ENCODE measurements at places on chromosomes 5 and 9.

- no peak for DNase-seq
Measured at GRCh38 chr5:127876384-127876783, 173.2 kb downstream of the CCDC192 start.

- no peak for DNase-seq
Measured at GRCh38 chr9:119078015-119078414, 291.2 kb downstream of the BRINP1 start.

DNA sequence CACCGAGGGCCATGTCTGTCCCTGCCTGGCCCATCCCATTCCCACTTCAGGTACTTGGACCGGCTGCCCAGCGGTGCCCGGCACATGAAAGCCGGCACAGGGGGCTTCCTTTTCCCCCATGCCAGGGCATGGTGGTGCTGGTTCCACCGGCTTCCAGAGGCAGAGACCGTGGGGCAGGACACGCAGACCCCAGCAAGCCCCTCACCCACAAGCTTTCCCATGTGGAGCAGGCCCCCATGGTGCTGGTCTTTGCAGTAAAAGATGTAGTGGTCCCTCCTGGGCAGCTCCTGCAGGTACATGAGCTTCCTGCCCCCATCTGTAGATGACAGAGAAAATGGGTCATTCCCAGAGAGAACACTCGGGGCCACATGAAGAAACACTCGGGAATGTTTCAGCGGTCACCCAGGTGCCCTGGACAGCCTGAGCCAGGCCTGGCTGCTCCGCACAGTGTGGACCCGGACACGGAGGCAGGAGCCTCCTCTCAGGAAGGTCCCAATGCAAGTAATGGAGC lies 2.0 kb downstream of the OBP2B start:
- DNase-seq: no peak

GRCh38 chr5:160390787-160391696 lies 8.8 kb downstream of the FAM200C start:
- no peak for DNase-seq

GRCh38 chr5:4699592-4699991 lies 440.5 kb upstream of the ADAMTS16 start:
- no peak for DNase-seq

DNA sequence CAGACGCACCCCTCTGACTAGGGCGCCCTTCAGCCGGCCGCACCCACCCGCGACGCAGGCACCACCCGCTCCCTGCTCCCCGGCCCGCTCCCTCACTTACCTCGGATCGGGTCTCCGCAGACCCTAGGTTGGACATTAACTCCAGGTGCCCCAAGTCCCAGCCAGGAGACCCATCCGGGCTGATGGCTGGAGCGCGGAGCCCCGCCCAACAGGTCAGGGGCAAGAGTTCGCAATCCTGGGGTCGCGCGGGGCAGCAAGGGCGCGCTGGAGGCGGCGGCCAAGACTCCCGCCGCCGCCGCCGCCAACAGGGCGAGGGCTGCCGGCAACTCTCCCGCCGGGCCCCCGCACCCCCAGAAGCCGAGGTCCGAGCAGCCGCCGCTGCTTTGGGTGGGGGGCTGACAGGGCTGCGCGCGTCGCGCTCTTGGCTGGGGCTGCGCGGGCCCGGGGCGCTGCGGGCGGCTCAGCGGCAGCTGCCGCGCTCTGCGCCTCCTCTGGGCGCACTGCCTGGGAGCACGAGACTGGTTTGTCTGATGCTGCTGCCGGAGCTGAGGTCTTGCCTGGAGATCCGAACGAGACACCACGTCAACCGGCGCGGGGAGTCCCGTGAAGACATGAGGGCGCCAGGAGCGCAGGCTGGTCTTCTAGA lies at the start of gene GDNF:
GDNF (minus strand) TSS at position 635 of the 646 bp plus-strand sequence. CDS start 5,245 bp downstream, outside the sequence.
- DNase-seq: no peak

- DNase-seq: no peak
Measured at GRCh38 chr5:112923148-112923917, 1.3 kb upstream of the REEP5 start.

GRCh38 chr5:10509575-10509974 lies 54.3 kb upstream of the ANKRD33B start:
- DNase-seq: no peak

- DNase-seq: no peak
Measured at GRCh38 chr9:97243606-97244005, 63.9 kb upstream of the CCDC180 start.

DNA sequence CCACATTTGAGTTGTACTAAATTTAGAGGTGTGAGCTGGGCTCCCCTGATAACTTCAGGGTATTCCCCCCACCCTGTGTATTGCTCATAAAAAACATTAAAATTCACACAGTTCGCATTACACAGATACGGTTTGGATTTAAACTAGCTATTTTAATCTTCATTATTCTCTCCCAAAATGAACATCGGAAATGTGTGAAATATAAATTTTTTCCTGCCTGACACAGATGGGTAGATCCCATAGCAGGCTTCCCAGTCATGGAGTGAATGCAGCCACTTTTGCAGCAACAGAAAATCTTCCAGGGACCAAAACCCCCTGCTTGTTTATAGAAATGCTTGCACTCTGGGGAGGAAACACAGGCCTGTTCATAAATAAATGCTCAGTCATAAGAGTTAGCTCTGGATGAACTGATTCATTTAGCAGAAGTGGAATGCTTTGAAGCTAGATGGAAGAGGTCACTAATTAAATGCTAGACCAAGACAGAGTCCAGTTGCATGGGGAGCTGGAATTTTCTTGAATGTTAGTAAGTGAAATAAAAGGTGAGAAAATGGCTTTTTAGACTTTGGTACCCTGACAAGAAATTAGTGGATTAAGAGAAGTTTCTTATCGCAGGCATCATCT lies 115.6 kb downstream of the PDE8B start:
- no peak for DNase-seq

- DNase-seq: no peak
Measured at GRCh38 chr5:146310540-146310939, 28.1 kb upstream of the POU4F3 start.

- DNase-seq: no peak
Measured at GRCh38 chr9:76013809-76014208, 123.3 kb downstream of the PCSK5 start.

- no peak for DNase-seq
Measured at GRCh38 chr5:146313027-146313426, 25.6 kb upstream of the POU4F3 start.

DNA sequence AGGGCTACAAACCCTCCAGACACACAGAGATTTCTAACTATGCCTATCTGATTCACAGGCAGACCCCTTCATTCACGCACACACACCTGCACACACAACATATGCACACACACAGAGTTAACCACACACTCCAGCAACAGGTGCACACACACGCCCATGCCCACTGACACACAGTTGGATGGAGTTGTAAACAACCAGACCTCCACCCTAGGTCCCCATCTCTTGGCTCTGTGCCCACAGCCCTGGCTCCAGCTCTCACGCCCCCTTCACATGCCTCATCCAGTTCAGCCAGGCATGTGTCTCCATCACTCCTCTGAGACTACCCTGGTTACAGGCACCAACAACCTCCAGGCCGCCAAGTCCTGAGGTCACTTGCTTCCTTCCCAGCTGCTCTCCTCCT lies 61.1 kb downstream of the PSD2 start:
- no peak for DNase-seq

GRCh38 chr9:121399126-121399882 lies 29.3 kb upstream of the STOM start:
- DNase-seq: no peak

DNA sequence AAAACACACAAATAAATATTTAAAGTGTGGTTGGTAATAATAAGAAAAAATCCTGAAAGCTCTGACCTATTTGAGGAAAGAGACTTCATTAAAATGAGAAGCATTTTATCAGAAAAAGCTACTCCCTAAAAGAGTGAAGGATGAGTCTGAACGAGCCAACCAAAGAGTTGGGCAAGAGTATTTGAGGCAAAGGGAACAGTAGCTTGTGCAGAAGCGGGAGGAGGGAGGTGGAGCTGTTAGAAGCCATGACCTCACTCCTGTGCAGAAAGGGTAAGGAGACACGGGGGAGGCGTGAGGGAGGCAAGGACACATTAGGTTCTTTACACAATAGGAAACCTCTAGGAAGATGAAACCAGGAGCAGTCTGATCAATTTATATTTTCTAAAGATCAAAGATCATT lies 29.4 kb downstream of the SH3RF2 start:
- DNase-seq: no peak

DNA sequence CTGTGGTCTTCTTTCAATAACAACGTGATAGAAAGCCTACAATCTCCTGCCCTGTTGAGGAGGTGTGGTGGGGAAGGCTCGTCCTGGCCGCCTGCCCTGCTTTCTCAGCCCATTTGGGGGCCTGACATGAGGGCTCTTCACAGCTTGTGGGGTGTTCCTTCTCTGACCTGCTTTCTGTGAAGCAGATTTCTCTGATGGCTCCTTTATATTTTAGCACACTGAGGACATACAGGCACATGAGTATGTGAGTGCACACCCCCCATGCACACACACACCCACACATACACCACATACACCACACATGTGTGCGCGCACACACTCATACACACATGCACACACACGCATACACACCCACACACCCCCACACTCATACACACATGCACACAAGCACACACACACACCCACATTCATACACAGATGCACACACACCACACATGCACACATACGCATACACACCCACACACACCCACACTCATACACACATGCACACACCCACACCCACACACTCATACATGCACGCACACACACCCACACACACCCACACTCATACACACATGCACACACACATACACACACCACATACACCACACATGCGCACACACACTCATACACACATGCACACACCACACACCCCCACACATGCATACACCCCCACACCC lies 117.5 kb downstream of the COL5A1 start:
- DNase-seq: no peak

- no peak for DNase-seq
Measured at GRCh38 chr5:56601641-56602071, 213.7 kb upstream of the MAP3K1 start.

DNA sequence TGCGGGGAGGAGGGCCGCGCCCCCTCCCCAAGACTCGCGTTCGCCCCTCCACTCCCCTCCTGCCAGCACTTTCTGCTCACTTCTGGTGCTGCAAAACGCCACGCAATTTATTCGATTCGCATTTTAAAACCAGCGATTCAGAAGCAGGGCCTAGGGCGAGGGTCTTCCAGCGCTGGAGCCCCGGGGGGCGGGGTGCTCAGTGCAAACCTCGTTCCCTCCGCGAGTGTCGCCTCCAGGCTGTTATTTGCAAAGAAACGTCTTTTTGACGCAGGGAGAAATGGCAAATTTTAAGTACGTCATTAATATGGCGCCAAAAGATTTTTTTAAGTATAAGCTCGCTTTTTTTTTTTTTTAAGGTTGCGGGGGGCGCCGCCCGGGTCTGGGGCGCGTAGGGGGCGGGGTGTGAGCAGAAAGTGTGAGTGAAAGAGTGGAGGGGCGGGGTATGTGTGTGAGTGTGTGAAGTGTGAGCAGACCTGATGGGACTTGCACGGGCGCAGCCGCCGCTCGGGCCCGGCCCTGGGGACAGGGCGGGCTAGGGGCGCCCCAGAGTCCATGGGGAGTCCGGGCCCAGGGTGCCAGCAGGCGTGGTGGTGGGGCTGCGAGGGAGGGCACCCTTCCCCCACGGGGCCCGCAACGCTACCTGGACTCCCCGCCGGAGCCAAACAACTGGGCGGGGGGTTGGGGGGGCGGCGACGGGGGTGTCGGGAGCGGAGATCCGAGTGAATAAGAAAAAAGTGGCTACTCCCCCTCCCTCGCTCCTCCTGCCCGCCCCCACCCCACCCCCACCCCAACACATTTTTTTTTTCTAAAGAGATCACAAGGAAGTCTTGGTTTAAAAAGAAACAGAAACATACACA lies at the start of gene JADE2:
JADE2 (plus strand) TSS at position 845 of the 857 bp plus-strand sequence. CDS start 10,188 bp downstream, outside the sequence.
- DNase-seq: peak; percentile 51

- no peak for DNase-seq
Measured at GRCh38 chr9:92480986-92481633, 1.2 kb downstream of the ASPN start.

GRCh38 chr5:95759634-95760033 lies 28.5 kb downstream of the RHOBTB3 start:
- no peak for DNase-seq

DNA sequence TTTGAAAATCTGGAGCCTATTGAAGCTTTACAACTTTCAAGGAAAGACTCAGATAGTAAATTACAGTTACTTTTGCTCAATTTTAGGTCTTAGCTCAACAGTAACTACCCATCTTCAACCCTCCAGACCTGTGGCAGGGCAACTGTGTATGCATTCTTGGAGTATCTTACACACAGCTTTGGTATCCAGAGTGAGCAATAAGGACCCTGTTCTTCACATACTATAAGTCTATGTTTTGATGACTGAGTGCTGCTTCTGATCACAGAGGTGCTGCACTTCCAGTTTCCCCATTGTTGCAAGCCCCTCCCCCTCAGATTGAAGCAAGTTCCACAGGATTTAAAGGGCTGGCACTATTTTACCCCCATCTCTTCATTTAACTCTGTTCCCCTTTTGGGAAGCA lies 737.4 kb upstream of the GRAMD2B start:
- DNase-seq: no peak

GRCh38 chr5:43287493-43287892 lies 25.7 kb downstream of the HMGCS1 start:
- no peak for DNase-seq

DNA sequence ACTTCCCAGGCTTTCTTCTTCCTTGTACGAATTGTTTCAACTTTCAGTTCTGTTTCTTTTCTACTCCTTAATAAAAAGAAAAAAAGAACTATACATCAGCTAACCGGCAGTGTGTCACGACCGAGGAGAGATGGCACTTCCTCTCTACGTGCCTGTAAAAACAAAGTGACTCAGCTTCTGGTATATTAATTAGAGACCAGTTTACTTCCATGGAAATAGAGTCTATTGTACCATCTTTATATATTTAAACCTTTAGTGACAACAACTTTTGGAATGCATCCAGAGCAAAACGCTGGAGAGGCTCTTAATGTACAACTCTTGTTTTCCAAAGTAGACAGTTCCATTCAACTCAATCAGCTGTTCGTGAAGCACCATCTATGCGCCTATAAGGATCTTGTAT lies 94.5 kb upstream of the LIFR start:
- no peak for DNase-seq
